Activated naive CD8-positive, alpha-beta T cell treated with anti-CD3 and anti-CD28 coated beads, Interleukin-2, amount 50 U/mL, for 24 hours (primary cell): ENCODE measurements at places on chromosomes 11 and 22.

DNA sequence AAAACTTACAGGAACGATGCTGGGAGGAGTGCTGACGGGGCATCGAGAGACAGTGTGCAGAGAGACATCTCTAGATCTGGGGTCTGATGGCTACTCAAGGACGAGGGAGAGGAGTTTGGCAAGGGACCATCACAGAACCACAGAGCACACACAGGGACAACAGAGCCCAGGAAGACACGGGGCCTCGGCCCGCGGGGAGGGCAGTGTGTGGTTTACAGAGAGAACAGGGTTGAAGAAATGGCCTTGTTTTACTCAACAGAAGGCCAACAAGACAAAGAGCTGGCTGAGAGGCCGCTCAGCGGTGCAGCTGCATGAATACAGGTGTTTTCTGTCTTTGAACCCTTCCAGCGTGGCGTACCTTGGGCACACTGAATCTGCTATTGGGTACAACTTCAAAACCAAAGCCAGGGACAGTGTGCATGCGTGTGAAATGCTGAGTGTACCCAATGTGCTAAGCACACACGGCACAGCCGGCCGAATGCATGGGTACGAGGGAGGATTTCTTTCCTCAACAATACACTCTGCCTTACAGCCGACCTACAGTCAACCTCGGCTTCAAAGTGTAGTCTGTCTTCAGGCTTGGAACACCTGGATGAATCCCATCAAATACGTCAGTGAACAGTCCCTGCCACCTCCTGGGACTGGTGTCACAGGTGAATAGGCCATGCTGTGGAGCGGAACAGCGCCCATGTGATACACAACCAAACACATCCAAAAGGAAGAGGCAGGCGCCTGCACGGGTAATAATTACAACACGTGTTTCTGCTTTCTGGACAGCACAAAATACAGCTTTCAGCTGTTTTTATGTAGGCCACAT, 20.7 kb upstream of the BID start:
- DNase-seq, result no peak

- no peak for DNase-seq
These were observed 1132.1 kb upstream of the CNTN5 start for GRCh38 chr11:97888641-97889040.

DNA sequence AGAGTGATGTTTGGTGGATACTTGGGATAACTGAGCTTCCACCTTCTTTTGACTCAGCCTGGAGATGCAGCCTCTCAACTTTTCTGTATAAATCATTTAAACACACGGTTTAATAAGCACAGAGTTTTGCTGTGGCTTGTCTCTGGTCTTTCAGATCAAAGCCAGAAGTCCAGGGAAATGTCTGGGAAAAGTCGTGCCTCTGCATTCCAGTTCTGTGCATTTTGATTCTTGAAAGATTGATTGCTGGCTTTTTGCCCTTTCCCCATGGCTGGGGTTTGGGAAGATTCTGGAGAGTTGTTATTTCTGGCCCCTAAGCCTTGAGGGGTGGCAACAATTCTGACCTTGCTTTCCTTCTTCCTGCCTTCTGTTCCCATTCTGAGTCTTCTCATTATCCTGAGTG, 154.1 kb downstream of the COMMD9 start:
- no peak for DNase-seq

DNA sequence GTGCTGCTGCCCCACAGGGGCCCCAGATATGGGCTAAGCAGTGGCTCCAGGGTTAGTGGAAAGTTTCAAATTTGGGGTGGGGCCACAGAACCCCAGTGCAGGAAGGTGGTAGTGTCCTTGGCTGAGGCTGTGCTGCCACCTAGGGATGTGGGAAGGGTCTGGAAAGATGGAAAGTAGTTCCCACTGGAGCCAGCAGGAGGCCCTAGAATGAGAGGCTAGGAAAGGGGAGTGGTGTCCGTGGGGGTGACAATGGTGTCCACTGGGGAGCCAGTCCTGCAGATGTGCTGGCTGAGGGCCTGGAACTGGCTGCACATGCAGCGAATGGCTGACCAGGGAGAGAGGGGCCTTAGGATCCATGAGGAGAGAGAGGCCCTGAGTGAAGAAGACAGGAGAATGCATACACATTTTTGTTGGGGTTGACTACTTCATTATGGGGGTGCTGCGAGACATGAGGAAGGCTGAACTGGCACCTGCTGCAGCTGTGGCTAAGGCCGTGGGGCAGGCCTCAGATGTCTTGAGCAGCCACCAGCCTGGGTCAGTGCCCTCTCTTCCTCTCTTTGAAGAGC, 21.1 kb downstream of the RFPL3 start:
- peak; percentile 17 for DNase-seq

DNA sequence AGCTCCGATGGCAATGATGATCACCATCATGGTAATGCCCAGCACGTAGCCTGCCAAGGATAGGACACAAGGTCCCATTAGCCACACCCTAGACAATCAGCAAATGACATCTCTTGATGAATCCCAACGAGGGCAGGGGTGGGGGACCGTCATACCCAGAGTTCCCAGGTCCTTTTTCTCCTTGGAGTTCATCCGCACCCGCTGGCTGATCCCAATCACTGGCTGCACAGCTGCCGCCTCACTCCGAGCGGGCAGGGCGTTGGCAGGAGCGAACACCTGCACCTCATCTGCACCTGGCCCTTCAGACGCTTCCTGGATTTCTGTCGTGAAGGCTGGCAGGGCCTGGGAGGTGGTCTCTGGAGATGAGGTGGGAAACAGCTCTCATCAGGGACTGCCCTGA, 2.9 kb downstream of the PIK3IP1 start:
- DNase-seq, result no peak

DNA sequence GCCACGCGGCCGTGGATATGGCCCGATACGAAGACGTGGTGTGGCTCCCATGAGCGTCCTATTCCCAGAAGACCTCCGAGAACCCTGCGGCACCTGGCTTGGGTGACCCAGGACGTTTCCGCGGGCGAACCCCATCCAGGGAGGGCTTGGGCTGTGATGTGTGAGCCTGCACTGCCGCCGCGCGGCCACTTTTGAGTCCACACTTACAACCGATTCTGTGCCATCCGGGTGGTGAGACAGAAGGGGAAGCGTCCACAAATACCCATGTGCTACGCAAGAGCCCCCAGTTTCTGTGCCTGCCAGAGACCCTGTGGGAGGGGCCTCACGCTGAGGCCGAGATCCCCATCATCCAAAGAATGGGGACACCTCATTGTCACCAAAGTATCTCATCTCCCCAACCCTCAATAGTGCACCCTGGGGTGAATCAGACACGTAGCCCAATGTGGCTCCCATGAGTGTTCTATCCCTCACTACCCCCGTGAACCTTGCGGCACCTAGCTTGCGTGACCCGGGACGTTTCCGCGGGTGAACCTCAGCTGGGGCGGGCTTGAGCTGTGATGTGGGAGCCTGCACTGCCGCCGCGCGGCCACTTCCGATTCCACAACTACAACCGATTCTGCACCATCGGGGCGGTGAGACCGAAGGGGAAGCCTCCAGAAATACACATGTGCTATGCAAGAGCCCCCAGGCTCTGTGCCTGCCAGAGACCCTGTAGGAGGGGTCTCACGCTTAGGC, 4.6 kb upstream of the H19 start:
- no peak for DNase-seq

- no peak for DNase-seq
These were observed 76.1 kb upstream of the UCP3 start for GRCh38 chr11:74084796-74085541.
